ENCODE measurements at places on chromosomes 11 and 22.

DNA sequence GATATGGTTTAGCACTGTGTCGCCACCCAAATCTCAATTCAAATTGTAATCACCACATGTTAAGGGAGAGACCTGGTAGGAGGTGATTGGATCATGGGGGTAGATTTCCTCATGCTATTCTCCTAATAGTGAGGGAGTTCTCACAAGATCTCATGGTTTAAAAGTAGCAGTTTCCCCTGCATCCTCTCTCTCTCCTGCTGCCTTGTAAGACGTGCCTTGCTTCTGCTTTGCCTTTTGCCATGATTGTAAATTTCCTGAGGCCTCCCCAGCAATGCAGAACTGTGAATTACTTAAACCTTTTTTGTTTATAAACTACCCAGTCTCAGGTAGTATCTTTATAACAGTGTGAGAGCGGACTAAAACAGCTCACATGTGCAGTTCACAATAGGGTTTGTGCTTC is 1668.7 kb upstream of the RAG2 start:
- no peak for DNase-seq

DNA sequence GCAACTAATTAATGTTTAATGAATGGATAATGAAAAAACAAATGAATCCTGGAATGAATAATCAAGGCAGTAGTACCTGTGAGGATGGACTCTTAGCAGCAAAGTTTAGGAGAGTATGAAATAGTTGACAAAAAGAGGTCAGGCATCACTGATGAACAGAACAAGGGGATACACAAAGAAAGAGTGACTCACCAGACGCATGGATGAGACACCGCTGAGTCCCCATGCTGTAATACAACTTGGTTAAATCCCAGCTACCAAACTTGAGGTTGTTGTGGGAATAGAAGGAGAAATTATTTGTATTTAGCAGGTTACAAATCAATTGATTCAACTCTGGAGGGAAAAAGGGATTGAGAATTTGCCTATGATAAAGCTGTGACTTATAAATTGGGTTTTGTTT is 976.9 kb upstream of the TENM4 start:
- DNase-seq: no peak

- no peak for DNase-seq
Measured at GRCh38 chr11:9219115-9219514, 46.0 kb downstream of the DENND5A start.

- no peak for DNase-seq
Measured at GRCh38 chr11:30935861-30936260, 349.7 kb upstream of the MPPED2 start.

GRCh38 chr11:15536438-15536837 is 421.7 kb downstream of the INSC start:
- DNase-seq: no peak

- no peak for DNase-seq
Measured at GRCh38 chr11:46489656-46490560, 98.3 kb upstream of the CHRM4 start.

GRCh38 chr11:68002938-68003845 is 705 bp downstream of the UNC93B1 start:
- DNase-seq: no peak

DNA sequence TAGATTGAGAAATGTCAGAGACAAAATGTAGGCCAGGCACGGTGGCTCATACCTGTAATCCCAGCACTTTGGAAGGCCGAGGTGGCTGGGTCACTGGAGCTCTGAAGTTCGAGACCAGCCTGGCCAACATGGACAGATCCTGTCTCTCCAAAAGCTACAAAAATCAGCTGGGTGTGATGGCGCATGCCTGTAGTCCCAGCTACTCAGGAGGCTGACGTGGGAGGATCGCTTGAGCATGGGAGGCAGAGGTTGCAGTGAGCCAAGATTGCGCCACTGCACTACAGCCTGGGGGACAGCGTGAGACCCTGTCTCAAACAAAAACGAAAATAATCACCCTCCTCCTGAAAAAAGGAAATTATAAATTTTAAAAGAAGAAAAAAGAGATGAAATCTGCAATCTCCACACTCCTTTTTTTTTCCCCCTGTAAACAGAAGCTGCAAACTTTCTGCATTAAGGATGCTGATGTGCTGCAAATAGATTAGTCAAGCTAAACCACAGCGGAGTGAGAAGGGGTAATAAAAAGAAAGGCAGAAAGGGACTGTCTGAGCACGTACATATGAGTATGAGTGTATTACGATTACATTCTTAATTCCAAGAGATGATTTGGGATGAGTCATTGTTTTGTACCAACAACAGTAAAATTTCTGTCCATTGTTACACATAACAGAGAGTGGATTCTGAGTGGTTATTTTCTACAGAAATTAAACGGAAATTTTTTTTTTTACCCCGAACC is 87.3 kb downstream of the SIK3 start:
- no peak for DNase-seq

- DNase-seq: no peak
Measured at GRCh38 chr11:72005347-72006260, 6.9 kb downstream of the IL18BP start.

- no peak for DNase-seq
Measured at GRCh38 chr11:119019996-119020395, 1.4 kb downstream of the TRAPPC4 start.

DNA sequence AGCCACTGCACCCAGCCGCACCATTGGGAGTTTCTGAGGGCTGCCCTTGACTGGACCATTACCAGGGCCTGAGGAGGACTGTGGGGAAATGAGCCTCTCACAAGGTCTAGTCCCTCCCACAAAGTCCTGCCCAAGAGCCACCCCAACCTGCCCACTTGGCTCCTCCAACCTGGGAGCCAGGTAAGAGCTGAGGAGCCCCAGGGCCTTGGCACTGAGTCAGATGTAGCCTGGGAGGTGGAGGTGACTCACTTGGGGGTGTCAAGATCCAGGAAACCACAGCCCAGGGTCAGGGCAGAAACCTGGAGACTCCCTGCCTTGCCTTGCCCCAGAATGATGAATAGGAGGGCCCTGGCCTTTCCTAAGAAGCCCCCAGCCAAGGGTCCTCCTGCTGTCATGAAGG is 25.8 kb upstream of the P2RY2 start:
- DNase-seq: no peak

GRCh38 chr11:7656704-7657103 is 16.6 kb downstream of the CYB5R2 start:
- no peak for DNase-seq

DNA sequence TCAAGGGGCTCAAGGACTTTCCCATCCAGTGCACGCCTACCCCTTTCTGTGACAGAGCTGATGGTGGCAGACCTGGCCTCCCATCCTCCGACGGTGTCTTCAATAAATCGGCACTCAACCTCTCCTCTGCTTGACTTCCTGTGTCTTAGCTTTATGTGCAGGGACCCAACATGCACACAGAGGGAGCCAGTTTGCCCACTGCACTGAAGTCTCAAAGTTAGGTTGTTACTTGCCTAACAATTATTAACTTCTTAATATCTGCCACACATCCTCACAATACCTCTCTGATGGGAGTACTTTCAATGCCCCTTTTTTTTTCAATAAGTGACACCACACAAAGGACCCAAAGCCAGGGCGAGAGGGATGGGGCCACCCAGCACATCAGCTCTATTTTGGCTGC is 3.6 kb downstream of the IZUMO1R start:
- no peak for DNase-seq

DNA sequence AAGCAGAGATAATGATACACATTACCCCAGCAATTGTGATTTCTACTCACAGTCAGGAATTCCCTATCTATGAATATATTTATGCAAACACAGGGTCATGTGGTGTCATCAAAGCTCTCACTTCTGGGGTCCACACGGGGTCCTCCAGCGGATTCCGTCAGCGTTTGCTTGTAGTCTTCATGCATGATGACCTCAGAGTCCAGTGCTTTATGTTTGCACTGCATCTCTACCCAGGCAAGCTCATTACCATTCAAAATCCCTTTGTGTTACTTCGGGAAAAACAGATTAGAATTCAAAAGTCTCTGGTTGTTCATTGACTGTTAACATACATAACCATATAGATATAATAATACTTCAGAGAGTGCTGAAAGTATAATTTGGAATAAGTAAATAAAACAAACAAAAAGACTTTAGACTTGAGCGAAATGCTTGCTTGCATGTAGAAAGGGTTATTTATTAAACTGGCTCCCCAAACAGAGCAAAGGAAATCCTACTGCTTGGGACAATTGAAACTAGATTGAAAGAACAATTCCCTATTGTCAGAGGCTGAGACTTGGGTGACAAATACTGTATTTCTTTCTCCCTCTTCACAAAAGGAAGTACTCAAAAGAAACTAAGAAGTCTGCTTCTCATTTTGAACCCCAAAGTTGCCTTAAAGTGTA is 423.1 kb downstream of the ETS1 start:
- DNase-seq: no peak

GRCh38 chr22:49599691-49600455 is 227.8 kb downstream of the BRD1 start:
- DNase-seq: no peak

Data from thoracic aorta (tissue), 2 donors.